ENCODE measurements at places on chromosomes 4 and X.

GRCh38 chr4:15809466-15809865 lies 31.3 kb downstream of the CD38 start:
- DNase-seq = no peak

GRCh38 chr4:15659768-15660570 lies 4.8 kb upstream of the FBXL5 start:
- DNase-seq = no peak

GRCh38 chr4:6753891-6754290 lies 28.6 kb upstream of the KIAA0232 start:
- DNase-seq = no peak

GRCh38 chr4:89357340-89357739 lies 49.7 kb upstream of the GPRIN3 start:
- no peak for DNase-seq

GRCh38 chr4:3066836-3067400 lies 7.4 kb downstream of the HTT-AS start:
- no peak for DNase-seq

DNA sequence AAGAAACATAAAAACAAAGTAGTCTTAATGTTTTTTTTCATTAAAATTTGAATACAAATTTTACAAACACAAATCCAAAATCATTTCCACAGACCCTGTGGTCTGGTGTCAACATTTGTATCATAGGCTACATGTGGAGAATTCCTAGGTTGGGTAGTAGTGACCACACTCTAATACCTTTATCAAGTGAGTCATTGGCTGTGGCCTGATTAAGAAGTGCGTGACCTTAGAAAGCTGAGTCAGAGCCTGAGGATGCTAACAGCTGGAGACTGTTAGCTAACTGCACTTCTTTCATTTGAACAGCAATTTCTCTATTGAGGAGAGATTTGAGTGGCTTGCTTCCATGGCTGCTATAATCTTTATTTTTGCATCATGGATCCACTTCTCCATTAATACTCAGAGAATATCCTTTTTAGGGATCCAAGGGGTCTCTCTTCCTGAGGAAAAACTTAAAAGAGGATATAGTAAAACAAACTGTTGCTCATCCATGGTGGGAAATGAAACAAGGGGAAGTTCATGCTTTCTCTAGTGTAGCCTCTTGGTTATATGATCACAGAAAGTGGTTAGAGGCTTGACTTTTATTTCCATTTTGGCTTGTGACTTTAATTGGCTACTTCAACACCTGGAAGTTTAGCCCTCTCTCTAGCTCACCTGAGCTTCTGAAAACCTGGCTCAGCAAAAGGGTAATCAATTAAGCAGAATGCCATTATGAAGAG lies 335.8 kb downstream of the PABPC4L start:
- DNase-seq = no peak

- no peak for DNase-seq
Observed at GRCh38 chr4:143282211-143282707, 54.4 kb upstream of the GAB1 start.

DNA sequence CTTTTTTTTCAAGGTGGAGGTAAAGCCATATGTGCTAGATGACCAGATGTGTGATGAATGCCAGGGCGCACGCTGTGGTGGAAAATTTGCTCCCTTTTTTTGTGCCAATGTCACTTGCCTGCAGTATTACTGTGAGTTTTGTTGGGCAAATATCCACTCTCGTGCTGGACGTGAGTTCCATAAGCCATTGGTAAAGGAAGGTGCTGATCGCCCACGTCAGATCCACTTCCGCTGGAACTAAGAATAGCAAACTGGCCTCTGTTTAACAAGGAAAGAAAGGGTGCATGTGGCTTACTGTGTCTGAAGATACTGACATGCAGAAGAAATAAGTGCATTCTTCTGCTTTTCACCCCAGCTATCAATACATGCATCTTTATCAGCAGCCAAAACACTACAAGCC lies 63.9 kb downstream of the CPEB2 start:
- DNase-seq = no peak

GRCh38 chr4:102180046-102180445 lies 165.2 kb downstream of the SLC39A8 start:
- DNase-seq = no peak

- DNase-seq = no peak
Observed at GRCh38 chr4:89922848-89923416, 28.3 kb downstream of the MMRN1 start.

DNA sequence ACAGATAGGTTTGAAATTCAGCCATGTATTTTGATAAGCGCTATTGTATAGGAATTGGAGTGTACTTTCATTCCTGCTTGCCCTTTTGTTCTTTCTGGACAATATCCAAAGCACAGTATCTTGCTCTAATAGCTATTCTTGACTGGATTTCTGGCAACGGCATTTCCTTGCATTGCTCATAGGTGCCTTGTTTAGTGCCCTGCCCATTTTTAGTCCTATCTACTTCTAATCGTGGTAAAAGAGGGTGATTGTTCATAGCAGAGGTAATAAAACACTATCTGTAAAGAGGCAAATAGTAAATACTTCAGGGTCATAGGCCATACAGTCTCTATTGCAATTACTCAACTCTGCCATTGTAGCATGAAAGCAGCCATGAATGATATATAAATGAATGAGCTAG lies 155.9 kb downstream of the IL1RAPL2 start:
- no peak for DNase-seq

GRCh38 chr4:27149541-27150212 lies 289.0 kb downstream of the STIM2 start:
- DNase-seq = no peak

- DNase-seq = no peak
Observed at GRCh38 chr4:10333942-10334341, 123.3 kb downstream of the ZNF518B start.

DNA sequence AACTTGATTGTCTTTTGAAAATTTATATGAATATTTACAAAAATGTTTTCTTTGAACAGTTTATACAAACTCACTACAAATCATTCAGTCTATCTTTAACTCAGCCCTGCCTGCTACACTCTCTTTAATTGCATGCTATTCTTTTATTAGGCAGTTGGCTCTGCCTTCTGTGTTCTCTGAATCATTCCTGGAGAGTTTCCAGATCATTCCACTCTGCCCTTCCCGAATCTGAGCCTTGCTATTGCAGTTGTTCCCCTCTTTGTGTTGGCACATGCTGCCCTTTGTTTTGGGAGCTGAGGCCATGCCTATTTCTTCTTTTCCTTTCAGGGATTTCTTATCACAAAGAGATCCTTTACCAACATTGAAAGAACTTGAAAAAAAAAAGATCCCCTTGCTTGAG lies 8.7 kb upstream of the TECRL start:
- no peak for DNase-seq

DNA sequence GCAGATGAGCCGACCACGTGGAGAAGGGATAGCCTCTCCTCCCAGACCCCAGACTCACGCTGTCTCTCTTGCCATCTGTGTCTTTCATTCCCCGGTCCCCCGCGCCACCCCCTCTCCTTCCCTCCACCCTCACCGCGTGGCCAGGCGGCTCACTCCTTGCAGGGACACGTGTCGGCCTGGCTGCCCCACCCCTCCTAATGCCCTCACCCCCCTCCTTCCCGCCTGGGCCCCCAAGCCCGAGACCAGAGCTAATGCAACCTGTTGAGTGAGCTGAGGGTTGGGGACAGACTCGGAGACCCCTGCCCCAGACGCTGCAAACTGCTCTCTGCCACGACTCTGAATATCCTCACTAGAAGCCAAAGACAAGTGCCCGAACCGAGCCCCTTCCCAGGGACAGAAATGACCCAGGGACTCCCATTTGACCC lies 1.8 kb downstream of the SLC38A5 start:
- no peak for DNase-seq

GRCh38 chr4:99029852-99030251 lies 34.3 kb downstream of the METAP1 start:
- DNase-seq = no peak

DNA sequence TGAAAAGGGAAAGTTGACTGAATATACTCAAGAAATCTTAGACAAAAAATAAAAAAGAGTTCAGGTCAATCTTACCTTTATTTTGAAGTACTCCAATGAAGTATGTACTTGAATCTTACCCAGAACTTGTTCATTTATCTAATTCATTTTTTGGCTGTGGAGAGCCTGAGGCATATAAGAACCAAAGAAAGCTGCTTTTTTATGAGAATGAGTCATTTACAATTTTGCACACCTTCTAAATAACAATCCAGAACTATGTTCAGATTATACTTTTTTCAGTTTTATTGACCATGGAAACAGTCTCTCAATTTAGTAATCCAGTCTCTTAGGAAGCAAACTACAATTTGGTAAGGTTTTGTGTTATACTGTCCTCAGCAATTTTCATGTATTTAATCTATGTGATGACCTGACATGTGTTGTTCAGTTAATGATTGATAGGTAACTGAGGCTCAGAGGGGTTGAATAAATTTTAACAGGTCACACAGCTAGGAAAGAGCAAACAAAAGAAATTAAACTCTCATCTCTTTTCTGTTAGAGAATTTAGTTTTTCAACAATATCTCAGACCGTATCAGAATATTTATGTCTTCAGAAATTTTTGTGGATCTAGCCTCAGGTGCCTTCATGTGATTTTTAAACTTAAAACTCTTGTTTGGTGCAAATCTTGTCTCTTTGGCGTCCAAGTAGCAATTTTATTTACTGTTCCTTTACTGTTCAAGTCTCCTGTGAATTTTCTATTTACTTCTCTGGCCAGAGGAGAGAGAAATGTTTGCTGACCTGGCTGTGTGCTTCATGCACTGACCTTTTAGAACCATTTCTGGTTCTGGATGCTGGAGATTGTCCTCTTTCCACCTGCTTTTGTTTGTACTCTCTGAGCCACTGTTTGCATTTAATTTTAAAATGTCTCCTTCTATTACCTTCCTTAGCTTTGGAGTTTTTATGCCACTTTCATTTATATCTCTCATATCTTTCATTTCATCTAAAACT lies 1453.4 kb downstream of the STIM2 start:
- DNase-seq = no peak

GRCh38 chrX:102957751-102958150 lies 20.7 kb downstream of the RAB40AL start:
- DNase-seq = no peak

- no peak for DNase-seq
Observed at GRCh38 chrX:14489437-14489836, 39.9 kb upstream of the GLRA2 start.

DNA sequence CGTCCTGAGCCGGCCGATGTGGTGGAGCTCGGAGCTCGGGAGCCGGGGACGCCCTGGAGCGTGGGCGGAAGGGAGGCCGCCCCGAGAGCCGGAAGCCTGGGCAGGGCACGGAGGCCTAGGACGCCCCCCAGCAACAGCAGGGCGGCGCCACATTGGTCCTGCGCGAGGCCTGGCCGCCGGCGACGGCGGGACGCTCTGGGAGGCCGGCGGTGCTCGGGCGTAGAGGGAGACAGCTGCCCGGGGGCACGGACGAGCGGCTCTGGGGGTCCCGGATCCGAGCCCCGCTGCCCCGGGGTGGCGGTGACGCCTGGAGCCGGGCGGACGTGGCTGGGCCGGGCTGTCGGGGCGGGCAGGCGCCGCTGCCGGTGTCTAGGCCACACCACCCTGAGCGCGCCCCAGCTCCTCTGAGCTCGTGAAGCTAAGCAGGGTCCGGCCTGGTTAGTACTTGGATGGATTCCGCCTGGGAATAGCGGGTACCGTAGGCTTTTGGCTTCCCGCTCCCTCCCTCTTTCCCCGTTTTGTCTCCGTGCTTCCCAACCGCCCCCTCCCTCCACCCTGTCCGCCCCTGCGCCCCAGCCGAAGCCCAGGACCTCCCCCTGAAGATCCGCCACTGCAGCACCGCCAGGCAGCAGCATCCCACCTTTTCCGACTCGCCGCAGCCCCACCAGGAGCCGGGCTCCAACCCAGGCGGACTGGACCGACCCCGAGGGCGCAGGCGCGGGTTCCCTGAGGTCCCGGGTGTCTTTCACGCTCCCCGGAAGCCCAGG lies 12.1 kb downstream of the FRG2 start:
- DNase-seq = no peak

- DNase-seq = no peak
Observed at GRCh38 chrX:32545101-32545500, 666.2 kb downstream of the DMD start.

GRCh38 chrX:107493141-107493540 lies 43.7 kb downstream of the FRMPD3 start:
- no peak for DNase-seq

DNA sequence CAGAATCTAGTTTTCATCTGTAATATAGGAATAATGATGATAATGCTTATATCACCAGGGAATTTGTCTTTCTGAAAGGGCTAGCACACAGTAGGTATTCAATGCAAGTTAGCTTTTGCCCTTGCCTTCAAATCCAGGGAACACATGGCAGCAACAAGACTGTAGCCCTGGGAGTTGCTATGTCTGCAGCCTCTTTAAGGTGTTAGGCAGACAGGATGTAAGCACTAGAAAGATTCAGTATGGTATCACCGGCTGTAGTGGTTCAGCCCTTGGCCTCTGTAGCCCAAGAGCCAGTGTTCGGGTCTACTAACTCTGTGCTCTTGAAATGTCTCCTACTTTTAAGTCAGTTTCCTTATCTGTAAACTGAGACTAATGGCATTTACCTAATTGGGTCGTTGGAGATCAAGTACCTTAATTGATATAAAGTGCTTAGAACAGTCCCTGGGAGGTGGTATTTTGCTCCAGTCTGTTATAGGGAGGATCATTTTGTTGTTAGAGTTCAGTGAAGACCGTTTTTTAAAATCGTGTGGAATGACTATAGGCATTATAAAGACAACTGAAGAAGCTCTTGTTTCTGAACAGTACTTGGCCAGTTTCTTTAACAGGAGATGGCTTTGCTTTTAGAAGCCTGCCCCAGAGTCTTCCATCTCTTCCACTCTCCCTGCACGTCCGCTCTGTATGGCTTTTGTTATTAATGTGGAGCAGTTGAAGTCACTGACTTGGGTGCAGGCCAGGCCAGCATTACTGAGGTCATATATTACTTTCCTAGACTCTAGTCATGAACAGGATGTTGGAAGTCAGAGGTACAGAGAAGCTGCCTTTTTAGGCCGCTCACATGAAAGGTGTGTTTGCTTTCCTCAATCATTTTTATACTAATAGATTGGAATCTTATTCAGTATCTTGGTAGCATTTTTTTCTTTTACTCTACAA lies 44.8 kb downstream of the GAB1 start:
- DNase-seq = no peak

GRCh38 chr4:67084783-67085182 lies 460.5 kb downstream of the CENPC start:
- no peak for DNase-seq

- DNase-seq = no peak
Observed at GRCh38 chrX:1391370-1391706, 575 bp downstream of the SLC25A6 start.

DNA sequence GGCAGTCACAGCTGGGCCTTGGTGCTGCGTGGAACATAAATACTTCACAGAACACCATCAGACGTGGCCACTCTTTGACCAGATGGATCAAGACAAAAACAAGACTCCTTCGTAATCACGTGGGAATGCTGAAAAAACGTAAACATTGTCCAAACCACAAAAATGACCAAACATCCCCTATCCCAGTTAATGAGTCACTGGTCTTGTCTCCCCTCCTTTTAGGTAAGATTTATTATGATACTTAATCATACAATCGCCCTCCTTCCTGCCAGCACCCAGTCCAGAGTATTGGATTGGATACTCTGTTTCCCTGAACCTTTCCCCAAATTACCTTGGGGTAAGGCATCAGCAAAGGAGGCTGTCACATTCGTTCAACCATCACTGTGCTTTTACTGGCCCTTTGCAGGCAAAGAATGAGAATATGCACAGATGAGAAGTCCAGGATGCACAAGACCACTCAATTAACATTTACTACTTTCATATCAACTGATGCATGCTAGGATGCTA lies 601 bp upstream of the TCEANC start:
- DNase-seq = no peak

Measured in NCI-H2171 (cell line).